Stromal cell of bone marrow (primary cell): ENCODE measurements at places on chromosomes 5 and 9.

GRCh38 chr9:104915753-104916152 is 12.2 kb downstream of the ABCA1 start:
- DNase-seq: no peak

DNA sequence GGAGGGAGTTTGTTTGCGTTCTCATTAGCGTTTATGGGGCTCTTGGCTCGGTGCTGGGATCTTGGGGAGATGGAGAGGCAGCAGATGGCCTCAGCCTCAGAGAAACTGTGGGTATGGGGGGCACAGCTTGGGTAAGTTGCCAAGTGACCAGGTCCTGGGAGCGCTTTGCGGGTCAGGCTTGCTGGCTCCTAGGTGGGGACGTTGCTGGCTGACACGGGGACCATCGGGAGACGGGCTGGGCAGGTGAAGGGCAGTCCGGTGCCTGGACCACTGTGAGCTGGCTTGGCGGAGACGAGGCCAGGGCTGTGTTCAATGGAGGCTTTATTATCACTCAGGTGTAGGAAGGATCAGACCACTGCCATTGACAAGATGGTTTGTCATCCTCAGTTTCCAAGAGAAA is 30.0 kb downstream of the FGD3 start:
- no peak for DNase-seq

GRCh38 chr5:108858959-108859358 is 111.3 kb downstream of the FER start:
- peak; percentile 3 for DNase-seq

DNA sequence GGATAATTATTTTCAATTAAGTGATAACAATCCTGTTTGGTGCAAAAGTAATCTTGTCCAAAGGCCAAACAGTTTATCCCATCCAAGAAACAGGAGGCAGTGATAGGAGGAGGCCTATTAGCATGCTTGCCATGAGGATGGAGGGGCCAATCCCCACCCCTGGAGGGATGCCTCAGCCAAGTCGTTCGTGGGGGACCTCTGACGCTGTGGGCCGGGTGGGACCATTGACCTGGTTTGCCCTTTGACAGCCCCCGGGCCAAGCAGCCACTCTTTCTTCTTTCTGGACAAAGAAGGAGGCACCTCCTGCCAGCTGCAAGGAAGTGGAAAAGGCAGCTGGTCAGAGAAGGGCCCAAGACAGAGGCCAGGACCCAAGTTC is 39.5 kb upstream of the GRHPR start:
- no peak for DNase-seq

DNA sequence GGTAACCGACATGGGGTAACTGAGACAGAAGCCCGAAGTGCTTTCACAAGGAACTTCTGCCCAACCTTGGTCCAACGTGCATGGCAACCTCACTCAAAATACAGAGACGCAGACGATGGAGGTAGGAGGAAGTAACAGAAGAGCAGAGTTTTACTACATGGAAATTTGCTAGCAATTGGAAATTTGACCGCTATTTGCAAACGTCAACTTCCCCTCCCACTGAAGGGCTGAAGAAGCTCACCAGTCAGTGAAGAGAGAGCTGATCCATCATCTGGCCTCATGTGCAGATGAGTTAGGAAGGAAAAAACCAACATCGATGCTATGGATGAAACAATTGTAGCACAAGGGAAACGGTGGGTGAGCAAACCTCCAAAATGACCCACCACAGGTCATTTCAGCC is 196.7 kb downstream of the RGS3 start:
- DNase-seq: no peak

DNA sequence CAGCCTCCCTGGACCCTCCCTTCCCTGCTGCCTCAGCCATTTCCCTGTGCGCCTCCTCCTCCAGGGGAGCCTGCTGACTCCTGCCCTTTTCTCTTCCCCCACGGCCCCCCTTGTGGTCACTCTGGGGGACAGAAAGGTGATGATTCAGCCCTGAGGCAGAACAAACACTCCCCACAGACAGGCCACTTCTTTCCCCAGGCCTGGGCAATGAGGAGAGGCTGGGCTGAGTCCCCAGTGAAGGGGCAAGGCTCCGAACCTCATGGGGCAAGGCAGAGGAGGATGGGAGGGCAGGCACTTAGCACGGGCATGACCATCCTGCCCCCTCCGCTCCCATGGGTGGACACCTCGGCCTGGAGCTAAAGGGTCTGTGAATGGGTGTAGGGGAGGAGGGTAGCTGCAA is 21.0 kb downstream of the CSF1R start:
- DNase-seq: peak; percentile 63

DNA sequence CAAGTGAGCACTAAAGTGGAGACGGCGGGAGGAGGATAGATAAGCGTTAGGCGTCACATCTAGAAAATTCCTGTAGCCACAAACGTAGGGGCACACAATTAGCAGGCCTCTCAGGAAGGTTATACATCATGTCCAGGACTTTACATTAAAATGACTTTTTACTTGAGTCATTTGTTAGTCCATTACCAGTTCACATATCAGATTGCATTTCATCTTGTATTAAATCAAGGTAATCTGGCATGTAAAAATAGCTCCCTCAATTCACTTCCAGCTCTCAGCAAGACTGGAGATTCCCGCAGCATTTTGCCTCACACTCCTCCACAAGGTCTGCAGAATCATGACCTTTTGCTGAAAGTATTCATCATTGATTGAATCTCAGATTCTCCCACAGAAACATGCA is 118.8 kb downstream of the PRDM6 start:
- DNase-seq: no peak

- DNase-seq: peak; percentile 21
Measured at GRCh38 chr9:68895741-68896478, 118.0 kb downstream of the PRKACG start.

- no peak for DNase-seq
Measured at GRCh38 chr5:137845472-137845871, 22.2 kb upstream of the MYOT start.

- no peak for DNase-seq
Measured at GRCh38 chr5:150665044-150665443, 4.0 kb downstream of the MYOZ3 start.

GRCh38 chr5:167358868-167359492 is 932.5 kb upstream of the WWC1 start:
- DNase-seq: no peak

GRCh38 chr5:66362046-66362445 is 217.9 kb downstream of the SREK1 start:
- DNase-seq: no peak

DNA sequence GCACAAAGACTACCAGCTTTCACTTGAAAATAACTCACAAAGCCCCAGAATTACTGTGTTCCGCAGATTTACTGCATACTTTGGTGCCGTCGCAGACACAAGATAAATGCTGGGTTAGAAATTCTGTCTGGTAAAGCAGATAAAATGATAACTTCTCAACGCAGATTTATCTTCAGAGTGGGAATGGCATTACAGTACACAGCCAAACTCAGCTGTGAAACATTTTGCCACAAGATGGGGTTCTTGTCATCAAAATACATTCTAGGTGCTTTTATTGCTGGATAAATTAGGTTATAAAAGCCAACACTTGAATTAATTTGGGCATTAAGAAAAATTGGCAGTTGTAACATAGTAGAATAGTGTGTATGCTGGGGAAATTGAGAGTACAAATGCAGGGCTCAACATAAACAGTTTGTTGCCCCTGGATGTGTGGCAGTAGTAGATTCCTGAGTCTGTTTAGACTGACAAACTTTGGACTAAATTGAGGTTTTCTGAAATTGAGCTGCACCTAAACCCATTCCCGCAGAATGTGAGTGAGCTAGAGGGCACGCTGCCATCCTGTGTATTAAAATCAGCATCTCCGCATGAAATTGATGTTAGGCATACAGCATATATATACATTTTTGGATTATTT is 61.1 kb downstream of the LMNB1 start:
- DNase-seq: no peak

DNA sequence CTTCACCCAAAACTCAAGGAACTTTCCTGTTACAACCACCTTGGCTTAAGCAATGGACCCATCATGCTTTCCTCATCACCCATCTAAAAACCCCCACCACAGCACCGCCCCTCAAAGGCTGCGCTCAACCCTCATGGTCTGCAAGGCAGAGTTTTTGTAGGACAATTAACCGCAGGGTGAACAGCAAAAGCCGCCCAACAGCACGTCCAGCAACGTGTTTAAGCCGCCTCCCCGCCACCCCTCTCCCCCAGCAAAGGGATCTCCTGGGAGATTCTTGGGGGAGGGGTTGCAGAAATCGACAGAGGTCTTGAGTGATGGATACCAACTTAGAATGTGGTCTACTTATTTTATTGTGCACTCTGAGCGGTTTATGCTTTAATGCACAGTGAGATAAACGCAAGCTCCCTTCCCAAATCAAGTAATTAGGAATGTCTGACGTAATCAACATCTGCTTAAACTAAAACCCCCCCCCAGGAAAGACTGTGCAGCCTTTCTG is 1.9 kb downstream of the ROR2 start:
- no peak for DNase-seq

DNA sequence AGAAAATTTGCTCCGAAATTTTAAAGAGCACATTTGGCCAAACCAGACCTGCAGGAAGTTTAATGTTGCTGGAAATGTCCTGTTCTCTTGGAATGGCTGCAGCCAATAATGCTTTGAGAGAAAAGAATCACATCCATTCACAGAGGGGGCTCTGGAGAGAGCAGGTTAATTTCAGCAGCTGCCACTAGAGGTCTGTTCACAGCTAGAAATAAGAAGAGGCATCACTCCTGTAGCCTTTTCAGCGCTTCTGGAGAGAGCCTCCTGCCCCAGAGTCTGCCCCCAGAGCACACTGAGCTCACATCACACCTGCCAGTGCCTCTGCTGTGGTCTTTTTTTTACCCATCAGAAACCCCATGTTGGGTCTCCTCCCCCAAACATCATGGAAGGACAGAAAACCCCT is 124.8 kb upstream of the RAD23B start:
- no peak for DNase-seq

GRCh38 chr5:17443333-17444130 is 54.5 kb upstream of the TAF11L2 start:
- DNase-seq: no peak

DNA sequence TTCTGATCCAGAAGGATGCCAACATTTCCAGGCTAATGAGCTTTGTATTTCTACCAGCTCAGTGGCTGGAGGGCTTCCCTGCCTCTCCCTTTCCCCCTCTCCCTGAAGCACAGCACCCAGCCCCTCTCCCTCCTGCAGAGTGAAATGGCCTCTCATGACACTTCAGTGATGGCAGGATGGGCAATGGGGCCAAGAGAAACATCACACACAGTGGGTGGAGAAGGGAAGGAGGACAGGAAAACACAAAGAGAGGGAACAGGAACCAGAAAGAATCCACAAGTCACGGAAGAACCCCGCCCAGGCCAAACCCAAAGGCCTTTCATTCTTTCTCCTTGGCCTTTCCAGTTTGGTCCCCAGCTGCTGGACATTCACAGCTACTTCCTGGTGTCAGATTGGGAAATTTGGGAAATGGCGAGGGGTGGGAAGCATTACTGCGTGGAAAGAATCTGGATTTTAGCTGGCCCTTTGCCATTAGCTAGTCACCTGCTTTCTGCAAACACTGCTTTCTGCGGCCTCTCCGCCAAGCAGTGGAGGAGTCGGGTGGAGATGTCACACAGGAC is 82.6 kb downstream of the GLDC start:
- DNase-seq: no peak

DNA sequence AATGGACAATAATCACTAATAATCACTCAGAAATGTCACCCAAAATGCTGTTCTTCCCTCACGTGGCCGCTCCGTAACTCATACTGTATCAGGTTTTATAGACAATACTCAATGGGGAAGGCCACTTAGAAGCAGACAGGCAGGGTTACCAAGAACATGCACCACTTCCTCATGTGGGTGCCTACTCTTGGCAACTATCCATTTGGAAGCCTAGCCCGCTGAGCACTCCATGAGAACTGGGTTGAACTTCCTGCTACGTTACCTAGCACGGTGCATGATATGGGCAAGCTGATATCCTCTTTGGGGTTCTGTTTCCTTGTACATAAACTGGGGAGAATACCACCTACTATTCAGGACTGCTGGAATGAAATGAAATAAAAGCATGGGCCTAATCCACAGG is 14.3 kb downstream of the DAP start:
- DNase-seq: no peak

DNA sequence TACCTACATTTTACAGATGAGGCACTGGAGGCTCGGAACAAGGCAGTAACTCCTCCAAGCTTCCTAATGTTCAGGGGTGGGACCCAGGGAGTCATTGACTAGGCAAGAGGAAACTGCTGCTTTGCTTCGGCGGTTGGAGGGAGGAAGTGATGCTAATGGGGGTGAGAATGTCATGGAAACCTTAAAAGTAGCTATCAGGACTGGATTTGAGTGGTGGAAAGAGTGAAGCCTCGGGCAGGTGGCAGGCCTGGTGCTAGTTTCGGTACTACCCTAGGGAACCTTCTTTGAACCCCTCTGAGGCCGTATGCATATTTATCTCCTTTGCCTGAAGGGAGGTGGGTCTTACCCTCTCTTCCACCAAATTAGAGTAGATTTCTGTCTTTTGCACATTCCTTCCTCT is 1.6 kb downstream of the BSPRY start:
- no peak for DNase-seq

- no peak for DNase-seq
Measured at GRCh38 chr5:17064241-17064640, 128.2 kb upstream of the MYO10 start.

- peak; percentile 76 for DNase-seq
Measured at GRCh38 chr5:148186248-148187003, 16.4 kb upstream of the SPINK6 start.

DNA sequence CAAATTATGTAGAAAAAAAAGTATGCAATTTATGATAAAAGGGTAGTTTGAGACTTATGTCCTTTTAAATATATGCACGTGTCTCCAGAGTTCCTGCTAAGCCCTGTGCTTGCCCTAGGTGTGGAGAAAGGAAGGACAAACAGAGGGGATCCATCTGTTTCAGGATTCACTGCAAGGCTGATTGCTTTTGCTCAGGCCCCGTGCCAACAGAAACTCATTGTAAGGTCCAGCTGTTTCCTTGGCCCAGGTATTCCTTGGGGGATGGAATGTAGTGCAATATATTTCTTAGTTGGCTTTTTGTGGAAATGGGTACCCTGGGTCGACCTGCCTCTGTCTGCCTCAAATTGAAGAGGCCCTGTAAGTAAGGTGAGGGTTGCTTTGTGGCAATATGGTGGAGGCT is 268.6 kb upstream of the CLINT1 start:
- no peak for DNase-seq

DNA sequence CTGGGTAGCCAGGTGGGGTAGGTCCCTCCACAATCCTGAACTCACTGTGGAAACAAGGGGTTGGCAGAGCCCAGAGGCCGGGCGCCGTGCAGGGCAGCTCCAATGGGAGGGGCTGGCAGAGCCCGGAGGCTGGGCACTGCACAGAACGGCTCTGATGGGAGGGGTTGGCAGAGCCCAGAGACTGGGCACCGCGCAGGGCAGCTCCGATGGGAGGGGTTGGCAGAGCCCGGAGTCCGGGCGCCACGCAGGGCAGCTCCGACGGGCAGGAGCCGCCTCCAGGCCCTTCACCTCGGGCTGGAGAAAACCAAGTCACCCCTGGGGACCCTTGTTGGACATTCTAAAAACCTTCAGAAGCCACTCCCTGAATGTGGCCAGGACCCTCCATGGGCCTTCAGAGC is 9.3 kb downstream of the NACC2 start:
- no peak for DNase-seq

GRCh38 chr9:108748776-108749175 is 107.0 kb downstream of the ACTL7B start:
- no peak for DNase-seq
